ENCODE measurements at places on chromosomes 12 and 14.

GRCh38 chr14:59018978-59019377 lies 169.5 kb upstream of the DAAM1 start:
- DNase-seq = no peak

DNA sequence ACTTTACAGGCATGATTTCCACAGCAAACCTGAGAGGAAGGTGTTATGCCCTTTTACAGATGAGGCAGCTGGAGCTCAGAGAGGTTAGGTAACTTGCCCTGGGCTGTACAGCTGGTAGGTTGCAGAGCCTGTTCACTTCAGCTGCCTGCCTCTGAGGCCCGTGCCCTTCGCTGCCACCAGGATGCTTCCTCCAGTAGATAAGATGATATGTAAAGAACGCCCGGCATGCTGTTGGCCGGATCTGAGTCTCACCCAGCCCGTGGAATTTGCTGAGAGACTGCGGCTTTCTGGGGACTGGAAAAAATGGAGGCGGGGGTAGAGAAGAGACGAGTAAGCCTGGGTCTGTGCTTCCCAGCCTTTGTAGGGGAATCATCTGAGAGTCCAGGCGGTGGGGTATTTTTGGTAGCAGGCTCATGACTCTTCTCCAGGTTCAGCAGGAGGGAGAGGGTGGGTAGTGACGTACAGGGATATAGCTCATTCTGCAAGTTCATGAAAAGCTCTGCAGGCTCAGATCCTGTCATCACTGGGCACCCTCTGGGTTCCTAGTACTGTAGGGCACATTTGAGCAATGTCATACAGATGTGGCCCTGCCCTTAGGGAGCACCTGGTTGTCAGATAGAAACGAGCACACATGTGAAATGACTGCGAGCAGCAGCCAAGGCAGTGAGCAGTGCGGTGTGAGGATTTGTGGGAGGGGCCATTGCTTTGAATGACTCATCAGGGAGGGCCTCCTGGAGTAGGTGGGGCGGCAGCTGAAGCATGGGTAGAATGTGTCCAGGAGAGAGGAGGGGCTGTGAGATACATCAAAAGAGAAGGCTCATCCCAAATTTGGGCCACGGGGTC lies 159.4 kb downstream of the TSPAN9 start:
- DNase-seq = peak; percentile 33

DNA sequence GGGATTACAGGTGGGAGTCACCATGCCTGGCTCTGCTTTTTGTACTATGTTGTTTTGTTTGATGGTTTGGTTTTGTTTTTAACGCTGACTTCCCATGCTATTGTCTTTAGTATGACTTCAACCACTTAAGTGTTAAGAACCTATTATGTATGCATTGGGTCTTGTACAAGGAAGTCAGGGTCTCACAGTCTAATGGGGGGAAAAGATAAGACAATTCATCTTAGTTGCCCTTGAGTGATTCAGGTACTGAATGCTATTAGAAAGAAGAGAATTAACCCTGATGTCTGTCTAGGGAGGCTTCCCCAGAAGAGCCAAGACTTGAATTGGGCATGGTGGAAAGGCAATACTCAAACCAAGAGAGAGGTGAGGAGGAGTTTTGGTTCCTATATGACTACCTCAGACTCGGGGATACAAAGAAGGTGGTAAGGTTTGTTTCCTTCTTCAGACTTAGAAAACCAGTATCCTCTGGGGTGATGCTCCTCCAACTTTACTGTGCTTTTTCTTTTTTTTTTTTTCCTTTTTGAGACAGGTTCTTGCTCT lies 64.6 kb downstream of the SUSD6 start:
- no peak for DNase-seq

DNA sequence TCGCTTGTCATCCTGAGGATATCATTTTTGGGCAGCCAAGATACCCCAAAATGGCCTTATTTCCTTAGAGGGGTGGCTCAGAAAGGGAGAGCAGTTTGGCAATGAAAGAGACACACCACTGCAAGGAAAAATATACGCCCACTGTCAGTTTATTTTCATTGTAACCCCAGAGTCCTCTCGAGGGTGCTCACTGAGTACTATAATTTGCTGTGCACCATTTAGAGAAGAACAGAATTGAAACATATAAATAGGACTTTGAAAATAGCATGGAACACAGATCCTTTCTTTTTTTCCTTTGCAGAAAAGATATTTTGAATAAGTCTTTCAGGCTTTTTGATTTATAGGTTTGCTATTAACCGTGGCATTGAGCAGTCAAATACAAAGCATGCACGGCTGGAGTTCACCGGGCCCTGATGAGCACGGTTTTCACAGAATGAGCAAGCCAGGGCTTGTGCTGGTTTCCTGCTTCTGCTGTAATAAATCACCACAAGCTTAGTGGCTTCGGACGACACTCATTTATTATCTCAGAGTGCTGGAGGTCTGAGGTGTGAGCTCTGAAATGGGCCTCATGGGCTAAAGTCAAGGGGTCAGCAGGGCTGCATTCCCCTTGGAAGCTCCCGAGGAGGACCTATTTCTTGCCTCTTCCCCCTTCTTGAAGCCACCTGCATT lies 152.3 kb downstream of the ZNF664 start:
- no peak for DNase-seq

DNA sequence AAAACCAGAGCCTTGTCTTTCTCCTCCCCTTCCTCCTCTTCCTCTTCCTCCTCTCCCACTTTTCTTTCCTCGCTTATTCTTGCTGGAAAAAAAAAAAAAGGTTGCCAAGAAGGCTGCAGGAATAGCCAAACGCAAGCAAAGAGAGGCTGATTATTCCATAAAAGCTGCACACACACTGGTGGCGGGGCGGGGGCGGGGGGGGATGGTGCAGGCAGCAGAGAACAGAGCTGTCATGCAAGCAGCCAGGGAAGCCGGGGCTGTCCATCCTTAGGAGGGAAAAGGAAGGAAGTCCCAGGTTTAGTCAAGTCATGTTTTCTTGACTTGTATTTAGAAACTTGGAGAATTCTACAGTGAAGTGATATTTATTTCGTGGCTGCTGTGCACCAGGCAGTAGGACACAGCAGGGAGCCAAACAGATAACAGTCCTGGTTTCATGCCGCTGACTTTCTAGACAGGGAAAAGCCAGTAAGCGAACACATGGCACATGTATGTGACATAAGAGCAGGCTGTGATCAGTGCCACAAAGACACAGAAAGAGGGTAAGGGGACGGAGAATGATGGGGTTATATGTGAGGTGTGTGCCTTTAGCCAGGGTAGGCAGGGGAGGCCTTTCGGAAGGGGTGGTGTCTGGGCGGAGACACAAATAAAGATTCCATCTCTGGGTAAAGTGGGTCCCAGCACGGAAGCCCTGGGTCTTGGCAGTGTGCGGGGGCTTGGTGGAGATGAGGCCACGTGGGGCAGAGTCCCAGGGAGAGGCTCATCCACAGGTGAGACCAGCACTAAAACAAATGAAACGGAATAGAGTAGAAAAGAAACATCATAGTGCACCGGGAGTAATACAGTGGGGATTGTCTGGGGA lies 56.6 kb upstream of the SCN8A start:
- DNase-seq = no peak

DNA sequence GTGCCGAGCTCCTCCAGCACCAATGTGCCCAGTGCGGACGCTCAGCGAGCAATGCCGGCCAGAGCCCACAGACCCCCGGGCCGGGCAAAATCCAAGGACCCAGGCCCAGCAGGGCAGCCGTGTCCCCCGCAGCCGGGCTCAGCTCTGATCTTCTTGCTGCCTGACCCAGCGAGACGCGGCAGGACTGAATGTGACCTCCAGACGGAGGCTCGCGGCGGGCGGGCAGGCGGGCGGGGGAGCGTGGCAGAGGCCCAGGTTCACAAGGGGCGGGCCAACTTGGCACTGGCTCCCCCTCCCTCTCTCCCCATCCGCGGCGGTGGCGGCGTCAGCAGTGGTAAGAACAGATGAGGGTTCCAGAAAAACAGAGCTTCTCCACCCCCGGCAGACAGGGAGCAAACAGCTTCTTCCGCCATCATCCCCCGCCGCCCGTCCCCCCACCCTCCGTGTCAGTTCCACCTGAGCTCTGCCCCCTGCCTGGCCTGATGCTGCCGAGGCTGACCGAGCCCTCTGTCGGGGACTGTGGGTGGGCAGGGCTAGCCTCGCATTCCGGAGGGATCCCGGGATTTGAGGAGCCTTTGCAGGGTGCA lies 94.3 kb downstream of the RFLNA start:
- DNase-seq = peak; percentile 86

- DNase-seq = no peak
These were observed 6.0 kb downstream of the ULK1 start for GRCh38 chr12:131900397-131900796.

DNA sequence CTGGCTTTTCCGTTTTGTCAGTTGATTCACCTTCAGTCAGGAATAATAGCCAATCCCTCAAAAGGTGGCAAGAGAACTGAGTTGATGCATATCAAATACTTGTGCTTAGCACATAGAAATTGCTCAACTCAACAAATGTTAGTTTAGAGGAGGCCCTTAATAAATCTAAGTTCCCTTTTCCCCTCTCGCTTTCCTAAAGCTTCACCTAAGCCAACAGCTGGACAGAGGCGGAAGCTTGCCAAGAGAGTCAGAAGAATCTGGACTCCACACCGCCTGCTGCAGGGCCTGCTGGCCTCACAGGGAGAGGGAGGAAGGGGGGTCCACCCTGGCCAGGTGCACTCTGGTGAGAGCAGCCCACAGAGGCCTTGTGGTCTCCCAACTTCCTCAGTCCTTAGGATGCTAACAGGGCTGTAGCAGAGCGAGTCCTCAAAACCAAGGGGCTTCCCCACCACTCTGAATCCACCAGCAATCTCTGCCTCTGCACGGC lies 213.1 kb downstream of the CHST11 start:
- DNase-seq = peak; percentile 67

- no peak for DNase-seq
These were observed 66.6 kb downstream of the FLRT2 start for GRCh38 chr14:85596562-85596961.

GRCh38 chr12:65827342-65827741 lies 3.1 kb downstream of the HMGA2 start:
- no peak for DNase-seq

GRCh38 chr12:57952766-57953165 lies 11.4 kb downstream of the ATP23 start:
- DNase-seq = no peak

- DNase-seq = no peak
These were observed 3.4 kb downstream of the PNP start for GRCh38 chr14:20472536-20473169.

DNA sequence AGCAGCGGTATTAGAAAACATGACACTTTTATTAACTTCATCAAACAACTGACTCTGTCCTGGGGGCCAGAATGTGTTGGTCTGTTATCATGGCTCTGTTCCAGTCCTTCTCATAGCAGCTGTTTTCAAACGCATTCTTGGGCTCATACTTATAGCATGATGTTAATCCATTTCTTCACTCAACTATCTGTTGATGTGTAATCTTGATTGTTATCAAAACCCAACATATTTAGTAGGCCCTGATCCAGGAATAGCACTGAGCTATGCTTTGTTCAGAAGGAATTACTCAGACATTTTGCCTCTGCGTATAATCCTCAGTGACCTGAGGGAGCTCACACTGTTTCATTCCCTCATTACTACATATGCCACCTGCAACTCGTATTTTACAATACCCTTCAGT lies 315.9 kb downstream of the BMP4 start:
- DNase-seq = peak; percentile 60

- peak; percentile 81 for DNase-seq
These were observed 34.3 kb upstream of the TC2N start for GRCh38 chr14:91901449-91902226.

DNA sequence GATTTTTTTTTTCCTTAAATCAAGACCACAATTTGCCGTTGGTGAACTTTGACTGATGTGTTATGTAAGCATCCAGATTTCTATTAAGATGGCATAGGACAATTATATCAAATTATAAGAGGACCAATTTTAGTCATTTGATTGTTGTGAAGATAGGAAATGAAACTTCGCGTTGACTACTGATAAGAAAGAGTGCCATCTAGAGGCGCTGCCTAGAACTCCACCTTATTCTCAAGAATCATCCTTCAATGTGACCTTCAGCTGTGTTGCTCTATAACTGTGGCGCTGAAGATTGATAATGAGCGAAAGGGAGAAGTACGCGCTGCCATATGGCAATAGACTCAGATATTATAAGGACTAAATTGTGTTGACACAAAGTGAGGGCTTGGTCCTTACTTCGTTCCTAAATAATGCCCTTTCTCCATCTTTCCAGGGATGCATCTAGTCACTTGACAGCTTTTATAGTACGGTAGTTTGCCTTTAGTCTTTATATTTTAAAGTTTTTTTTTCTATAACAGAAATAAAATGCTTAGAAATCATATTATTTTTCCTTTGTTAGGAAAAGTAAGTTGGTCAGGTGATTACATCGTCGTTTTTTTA lies 350.8 kb upstream of the STXBP6 start:
- peak; percentile 60 for DNase-seq

DNA sequence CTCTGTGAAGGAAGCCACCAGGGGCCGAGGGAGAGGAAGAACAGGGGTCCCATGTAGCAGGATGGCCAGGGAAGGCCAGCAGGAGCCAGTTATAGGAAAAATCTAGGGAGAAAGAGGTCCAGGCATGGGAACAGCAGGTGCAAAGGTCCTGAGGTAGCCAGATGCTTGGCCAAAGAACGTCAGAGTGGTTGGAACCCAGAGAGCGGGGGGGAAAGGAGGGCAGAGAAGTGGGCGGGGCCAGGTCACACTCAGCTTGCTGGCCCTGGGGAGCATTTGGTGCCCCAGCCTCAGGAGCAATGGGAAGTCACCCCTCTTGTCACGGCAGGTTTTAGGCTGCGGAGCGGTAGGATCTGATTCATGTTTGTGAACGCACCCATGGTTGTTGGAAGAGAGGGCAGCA lies 180.5 kb downstream of the PHETA1 start:
- no peak for DNase-seq

DNA sequence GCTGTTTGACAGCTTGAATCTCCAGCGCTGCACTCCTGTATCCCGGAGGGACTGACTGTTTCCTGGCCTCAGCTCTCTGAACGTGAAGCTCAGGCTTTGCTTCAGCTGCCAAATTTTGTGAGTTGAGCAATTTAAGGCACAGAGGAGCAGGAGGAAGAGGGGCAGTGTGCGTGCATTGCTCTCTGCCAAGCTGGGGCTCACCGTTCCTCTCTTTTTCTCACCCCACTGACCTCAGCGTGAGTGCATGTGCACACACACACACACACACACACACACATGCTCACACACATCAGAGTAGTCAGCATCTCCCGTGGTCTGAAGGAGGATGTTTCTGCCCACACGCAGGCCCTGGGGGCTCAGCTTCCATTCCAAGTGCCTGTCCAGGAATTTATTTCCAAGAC lies 27.8 kb upstream of the BDKRB2 start:
- DNase-seq = peak; percentile 99

GRCh38 chr12:26121323-26122060 lies 3.3 kb downstream of the BHLHE41 start:
- peak; percentile 28 for DNase-seq

DNA sequence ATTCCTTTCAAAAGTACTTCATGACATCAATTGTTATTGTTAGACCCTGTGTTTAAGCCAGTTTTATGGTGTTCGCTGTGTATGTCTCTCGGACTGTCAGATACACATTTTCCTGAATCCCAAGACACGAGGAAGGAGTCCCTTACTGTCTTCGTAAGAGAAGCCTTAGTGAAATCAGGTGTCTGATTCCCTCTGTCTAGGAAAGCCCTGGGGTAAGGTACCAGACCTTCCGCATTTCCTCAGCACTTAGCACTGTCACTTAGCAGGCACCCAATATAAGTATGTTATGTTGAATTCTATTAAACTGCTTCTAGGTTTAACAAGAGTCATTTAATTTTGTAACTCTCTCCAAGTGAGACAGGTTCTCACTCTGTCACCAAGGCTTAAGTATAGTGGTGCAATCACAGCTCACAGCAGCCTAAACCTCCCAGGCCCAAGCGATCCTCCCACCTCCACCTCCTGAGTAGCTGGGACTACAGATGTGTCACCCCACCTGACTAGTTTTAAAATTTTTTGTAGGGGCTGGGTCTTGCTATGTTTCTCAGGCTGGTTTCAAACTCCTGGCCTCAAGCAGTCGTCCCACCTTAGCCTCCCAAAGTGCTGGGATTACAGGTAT lies 111.0 kb downstream of the BBS10 start:
- DNase-seq = no peak
